Kidney epithelial cell (primary cell): ENCODE measurements at places on chromosomes 5 and 9. TPM values are rescaled to one million over a fixed set of nuclear protein-coding genes. Genes with fewer than 3 reads are reported as not detected.

GPR150 gene
- 0.25 TPM in 1 of 2 replicates, not detected in the other for total RNA-seq

GLDC gene
- 10.3 and 17.3 TPM in 2 replicates for total RNA-seq

TNFSF8 gene
- total RNA-seq: not detected in 2 replicates

SLU7 gene
- 33.3 and 41.2 TPM in 2 replicates for total RNA-seq

CENPK gene
- total RNA-seq: 10.4 and 18.4 TPM in 2 replicates

MOB3B gene
- total RNA-seq: 1.4 and 1.9 TPM in 2 replicates

CACFD1 gene
- 24.4 and 24.6 TPM in 2 replicates for total RNA-seq

PRSS3 gene
- 1.1 and 5.1 TPM in 2 replicates for total RNA-seq

LCN1 gene
- not detected in 2 replicates for total RNA-seq

SV2C gene
- under 0.01 and 0.04 TPM in 2 replicates for total RNA-seq

PCDH12 gene
- total RNA-seq: not detected in 2 replicates

GDF9 gene
- total RNA-seq: 0.88 and 0.89 TPM in 2 replicates

IRX2 gene
- total RNA-seq: 2.8 and 5.5 TPM in 2 replicates

C9 gene
- total RNA-seq: not detected in 2 replicates

EIF4E1B gene
- not detected in 2 replicates for total RNA-seq

NEUROG1 gene
- 0.04 TPM in 1 of 2 replicates, not detected in the other for total RNA-seq

HTR1A gene
- not detected in 2 replicates for total RNA-seq

DNA sequence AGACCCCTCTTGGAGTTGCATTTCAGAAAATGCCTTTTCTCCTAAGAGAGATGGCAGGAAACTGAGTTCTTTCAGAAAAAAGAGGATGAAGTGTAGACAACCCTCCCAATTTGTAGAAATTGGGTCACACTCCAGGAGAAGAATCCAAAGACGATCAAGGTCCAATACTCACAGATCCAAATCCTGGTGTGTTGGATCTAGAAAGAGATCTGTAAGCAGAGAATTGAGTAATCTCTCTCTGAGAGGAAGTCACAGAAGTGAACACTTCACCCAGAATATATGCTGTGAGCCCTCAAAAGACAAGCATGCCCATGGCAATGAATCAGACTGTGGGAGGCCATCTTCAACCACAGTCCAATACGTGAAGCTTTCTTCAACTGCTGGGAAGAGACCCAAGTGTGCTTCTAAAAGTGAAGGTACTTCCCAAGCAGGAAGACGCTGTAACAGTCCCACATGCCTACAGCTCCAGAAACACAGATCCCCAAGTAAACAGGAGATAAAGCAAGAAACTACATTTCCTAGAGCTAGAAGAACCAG is 182.7 kb downstream of the SMC2 start:
- no peak for DNase-seq

- DNase-seq: peak; percentile 9
Measured at GRCh38 chr9:68704814-68705530, at the start of gene PIP5K1B. TSS of gene PIP5K1B (plus strand) at chr9:68705240. CDS start at chr9:68822615, 117,375 bp downstream.

DNA sequence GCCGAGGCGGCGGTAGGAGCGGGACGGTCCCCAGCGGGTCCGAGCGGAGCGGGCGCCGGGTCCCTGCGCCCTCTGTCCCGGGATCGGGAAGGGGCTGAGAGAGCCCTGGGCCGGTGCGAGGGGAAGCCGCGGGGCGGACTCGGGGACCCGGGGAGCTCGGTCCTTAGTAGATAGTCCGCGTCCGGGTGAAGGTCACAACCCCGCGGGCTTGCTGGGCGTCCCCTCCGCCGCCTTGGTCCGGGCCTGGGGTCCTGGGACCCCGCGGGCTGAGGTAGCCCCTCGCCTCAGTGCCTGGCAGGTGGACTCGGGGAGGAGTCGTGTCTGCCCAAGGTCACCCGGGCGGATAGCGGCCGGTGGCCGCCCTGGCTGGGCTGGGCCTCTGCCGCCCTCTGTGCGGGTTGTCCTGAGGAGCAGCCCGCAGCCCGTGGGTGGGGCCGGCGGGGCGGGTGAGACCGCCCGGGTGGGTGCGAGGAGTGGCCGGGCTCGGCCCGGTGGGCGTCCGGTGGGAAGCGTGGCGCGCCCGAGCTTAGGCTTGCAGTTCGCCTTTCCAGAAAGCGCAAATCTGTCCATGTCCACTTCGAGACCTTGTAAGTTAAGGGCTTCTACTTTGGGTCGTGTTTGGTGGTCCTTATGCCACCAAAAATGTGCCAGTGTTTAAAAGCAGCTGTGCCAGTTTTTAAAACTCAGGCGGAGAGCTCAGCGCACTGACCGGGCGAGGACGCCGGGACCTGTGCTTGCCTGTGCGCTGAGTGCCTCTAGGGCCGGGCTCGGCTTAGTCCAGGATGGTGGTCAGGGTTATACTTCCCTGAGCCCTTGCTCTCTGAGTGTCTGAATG is 554 bp downstream of the SDHA start:
- DNase-seq: no peak

DNA sequence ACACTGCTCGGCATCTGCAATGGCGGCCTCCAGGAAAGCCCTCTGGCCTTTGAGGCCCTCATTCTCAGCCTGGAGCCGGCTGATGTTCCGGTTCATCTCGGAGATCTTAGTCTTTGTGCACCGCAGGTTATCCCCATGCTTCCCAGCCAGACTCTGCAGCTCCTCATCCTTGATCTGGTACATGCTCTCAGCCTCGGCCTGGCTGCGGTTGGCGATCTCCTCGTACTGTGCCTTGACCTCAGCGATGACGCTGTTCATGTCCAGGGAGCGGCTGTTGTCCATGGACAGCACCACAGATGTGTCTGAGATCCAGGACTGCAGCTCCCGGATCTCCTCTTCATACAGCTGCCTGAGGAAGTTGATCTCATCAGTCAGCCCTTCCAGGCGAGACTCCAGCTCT is 21.9 kb downstream of the CEP120 start:
- no peak for DNase-seq

DNA sequence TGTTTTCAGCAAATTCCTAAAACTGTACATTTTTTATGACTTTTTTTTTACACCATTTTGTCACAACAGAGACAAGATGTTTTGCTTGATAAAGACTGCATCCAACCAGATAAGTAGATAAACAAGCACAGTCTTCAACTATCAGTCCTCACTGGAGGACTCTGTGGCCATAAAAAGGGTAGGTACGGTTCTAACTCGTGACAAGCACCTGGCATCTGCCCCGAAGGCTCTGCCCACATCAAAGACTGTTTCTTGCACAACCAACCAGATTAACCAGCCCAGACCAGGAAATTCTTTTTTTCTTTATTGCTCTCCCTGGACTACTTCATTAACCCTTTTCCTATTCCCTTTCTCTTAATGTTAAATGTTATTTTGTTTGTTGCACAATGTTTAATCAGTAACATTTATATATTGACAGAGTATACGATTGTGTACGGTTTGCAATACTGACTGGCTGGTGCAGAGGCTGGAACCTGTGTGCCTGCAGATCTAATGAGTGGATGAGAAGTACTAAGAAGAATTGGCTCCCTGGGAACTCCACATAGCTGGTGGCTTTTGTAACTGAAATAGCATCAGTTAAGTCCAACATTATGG is 74.1 kb downstream of the SERINC5 start:
- peak; percentile 75 for DNase-seq

DNA sequence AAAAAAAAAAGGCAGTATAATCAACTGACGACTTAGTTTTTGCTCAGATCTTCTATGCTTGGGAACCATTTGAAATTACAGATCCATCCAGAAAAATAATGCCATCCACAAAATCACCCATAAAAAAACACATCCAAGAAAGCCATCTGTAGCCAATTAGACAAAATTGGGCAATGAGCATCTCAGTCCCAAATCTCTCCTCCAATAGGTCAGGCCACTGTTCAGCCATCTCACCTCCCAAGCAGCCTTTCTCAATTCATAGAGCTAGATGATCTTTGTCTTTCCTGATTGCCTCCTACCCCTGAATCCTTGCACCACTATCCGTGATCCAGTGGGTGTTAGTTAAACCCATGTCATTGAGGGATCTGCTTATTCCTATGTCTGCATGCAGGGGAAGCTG is 139.6 kb downstream of the SCAMP1 start:
- no peak for DNase-seq

DNA sequence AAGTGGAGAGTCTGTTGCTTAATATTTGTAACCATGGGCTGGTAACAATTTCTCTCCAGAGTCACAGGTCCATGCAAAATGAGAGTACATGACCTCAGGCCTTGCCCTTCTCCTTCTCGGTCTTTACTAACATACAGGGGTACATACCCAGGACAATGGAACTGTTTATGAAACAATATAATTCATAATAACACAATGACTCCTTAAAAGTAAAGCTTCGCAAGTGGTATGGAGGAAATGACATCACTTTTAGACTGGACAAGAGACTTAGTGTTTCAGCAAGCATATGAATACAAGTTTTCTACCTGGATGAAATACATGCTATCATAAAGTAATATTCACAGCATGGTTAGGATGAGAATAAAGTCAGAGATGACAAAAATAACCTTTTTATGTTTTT is 386.6 kb downstream of the PLK2 start:
- no peak for DNase-seq

GRCh38 chr9:22054076-22054475 is 45.0 kb upstream of the CDKN2B start:
- DNase-seq: no peak

GRCh38 chr9:88387036-88387551 is 1.1 kb upstream of the SPIN1 start:
- DNase-seq: no peak

GRCh38 chr5:74562122-74562521 is 78.4 kb downstream of the ENC1 start:
- DNase-seq: no peak

DNA sequence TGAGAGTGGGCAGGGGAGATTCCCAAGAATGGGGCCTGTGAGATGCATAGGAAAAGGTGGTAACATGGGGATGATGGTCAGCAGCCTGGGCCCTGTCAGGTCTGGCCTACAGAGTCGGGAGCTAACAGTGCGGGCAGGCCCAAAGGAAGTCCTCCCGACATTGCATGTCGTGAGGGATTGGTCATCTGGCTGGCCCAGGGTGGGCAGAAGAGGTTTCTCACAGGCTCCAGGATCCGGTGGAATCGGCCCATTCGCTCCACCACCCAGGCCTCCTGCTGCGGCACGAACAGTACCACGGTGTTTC is 514 bp downstream of the STOML2 start:
- no peak for DNase-seq

GRCh38 chr5:73434461-73434860 is 14.1 kb downstream of the FOXD1 start:
- DNase-seq: no peak

GRCh38 chr5:170493028-170493820 is 10.6 kb upstream of the KCNIP1 start:
- no peak for DNase-seq

- DNase-seq: no peak
Measured at GRCh38 chr5:11323761-11324160, 562.7 kb upstream of the DAP start.

DNA sequence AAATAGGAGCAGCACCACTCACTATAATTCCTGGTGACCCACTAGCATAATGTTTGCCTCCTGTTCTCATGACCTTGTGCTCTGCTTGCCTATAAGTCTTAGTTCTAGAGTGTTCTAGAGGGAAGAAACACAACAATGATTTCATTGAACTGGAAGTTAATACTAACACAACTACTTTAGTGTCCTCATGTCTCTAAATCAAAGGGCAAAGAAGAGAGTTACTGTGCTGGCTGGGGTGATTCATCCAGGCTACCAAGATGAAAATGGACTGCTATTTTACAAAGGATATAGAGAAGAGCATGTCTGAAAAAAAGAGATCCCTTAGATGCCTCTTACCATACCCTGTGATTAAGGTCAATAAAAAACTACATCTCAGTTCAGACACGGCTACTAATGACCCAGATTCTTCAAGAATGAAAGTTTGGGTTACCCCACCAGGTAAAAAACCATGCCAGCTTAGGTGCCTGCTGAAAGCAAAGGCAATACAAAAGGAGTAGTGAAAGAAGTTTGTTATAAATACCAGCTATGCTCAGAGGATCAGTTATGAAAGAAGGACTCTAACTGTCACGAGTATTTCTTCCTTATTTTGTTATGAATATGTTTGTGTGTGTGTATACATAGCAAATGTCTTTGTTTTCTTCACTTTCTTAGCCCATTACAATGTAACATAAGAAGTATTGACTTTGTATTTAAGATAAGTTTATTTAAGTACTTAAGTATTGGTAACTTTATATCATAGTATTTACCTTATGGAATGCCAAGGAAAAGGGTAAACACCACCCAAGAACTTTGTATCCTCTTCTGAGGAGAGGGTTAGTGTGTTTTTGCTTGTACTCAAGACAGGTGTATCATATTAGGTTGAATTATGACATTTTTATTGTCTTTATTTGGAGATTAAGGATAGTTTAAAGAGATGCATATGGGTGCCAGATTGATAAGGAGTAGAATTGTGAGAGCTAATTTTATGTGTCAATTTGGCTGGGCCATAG is 314.1 kb upstream of the PTGER4 start:
- no peak for DNase-seq

- no peak for DNase-seq
Measured at GRCh38 chr5:123223921-123224320, 134.9 kb downstream of the PRDM6 start.

GRCh38 chr5:10567781-10568321 is 4.0 kb downstream of the ANKRD33B start:
- no peak for DNase-seq

DNA sequence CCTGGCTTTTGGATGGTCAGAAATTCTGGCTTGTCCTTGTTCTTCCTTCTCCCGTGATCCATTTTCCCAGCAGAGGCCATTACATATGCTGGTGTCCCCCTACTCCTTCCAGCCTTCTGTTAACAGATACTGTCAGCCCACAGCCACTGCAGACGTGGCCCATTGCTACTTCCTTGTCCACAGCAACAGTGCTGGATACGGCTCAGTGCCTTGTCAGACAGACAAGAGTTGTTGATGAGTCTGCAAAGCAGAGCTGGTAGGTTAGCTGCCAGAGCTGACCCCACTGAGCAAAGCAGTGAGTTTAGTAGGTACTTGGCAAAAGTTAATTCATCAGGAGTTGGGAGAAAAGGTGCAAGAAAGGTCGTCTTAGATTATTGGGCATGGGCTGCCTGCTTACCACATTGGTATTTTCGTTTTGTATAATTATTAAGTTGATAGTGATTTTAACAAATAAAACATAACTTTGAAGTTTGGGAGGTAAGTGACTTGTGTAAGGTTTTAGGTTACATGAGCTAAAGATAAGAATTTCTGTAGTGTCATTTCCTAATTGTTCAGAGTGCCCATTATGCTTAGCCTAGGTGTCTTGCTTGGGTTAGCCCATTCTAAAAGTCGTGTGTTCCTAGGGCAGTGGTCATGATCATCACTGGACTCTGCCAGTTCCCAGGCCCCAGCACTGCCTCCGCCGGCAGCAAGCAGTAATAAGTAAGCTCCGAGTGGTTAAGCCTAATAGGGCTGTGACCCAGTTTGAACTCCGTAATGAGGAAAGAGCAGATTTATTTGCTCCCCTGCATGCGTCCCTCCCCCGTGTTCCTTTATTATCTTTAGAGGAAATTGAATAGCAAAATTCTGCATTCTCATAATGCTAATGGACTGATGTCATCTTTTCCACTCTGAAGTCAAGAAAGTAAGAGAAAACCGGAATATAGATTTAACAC is 292.0 kb downstream of the FANCC start:
- peak; percentile 83 for DNase-seq

DNA sequence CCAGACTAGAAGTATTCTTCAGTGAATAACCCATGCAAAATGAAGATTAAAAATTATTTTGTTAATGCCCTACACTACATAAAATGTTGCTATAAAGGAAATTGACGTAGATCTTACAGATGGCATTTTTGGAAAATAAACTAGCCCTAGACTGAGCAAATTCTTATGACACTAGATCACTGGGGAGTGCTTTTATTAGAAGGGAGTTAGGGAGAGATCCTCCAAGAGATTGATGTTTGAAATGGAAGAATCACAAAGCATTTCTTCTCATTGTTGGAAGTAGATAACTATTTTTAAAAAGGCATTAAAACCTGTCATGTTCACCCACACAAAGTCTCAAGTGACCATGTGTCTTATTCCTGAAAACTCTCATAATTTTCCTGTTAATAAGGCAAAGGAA is 351.1 kb upstream of the TLE4 start:
- DNase-seq: no peak
